Left colon (tissue), 2 donors: ENCODE measurements at places on chromosomes 6 and 20. TPM values are rescaled to one million over a fixed set of nuclear protein-coding genes. Genes with fewer than 3 reads are reported as not detected.

ZNF165 gene
- total RNA-seq = 5.8 TPM

MYLK2 gene
- total RNA-seq = not detected

POM121L2 gene
- total RNA-seq = 0.11 TPM

SLC2A10 gene
- 29.6 TPM for total RNA-seq

RAB32 gene
- total RNA-seq = 48.9 TPM

CLPSL2 gene
- not detected for total RNA-seq

XKR7 gene
- total RNA-seq = 0.06 TPM

FRMD1 gene
- 35.5 TPM for total RNA-seq

KHDC1 gene
- total RNA-seq = 1.0 TPM

IRF4 gene
- total RNA-seq = 11.0 TPM

SNX21 gene
- total RNA-seq = 14.4 TPM

KCNK16 gene
- not detected for total RNA-seq

DNA sequence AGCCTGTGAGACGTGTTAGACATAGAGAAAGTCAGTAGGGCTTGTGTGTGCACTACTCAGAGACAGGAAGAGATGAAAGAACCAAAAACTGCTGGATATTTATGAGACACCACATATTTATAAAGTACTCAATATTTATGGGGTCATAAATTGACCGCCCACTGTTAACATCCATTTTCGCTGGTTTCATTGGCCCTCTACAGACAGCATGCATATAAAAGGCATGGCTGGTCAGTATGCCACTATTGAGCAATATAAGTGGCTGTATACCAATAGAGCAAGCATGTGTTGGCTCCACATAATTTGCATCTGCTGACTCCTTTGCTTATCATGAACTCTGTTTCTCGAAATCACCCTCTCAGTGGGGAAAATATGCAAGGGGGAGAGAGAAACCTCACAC is 110.3 kb upstream of the BTN3A2 start:
- DNase-seq = no peak

DNA sequence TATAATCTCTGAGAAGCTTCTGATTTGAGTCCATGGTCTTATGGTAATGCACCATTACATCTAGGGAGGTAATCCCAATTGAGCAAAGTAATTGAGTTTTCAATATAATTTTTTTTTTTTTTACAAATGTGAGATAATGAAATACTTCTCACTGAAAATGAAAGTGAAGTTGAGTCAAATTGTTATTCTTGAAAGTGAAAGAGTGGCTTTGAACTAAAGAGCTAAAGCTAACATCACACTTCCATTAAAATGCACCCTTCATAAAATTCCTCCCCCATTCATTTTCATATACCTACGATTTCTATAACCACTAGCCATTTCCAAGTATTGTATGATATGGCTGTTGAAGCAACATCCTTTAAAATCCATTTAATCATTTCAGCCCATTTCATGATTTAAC is 149.1 kb upstream of the IMPG1 start:
- DNase-seq = no peak

DNA sequence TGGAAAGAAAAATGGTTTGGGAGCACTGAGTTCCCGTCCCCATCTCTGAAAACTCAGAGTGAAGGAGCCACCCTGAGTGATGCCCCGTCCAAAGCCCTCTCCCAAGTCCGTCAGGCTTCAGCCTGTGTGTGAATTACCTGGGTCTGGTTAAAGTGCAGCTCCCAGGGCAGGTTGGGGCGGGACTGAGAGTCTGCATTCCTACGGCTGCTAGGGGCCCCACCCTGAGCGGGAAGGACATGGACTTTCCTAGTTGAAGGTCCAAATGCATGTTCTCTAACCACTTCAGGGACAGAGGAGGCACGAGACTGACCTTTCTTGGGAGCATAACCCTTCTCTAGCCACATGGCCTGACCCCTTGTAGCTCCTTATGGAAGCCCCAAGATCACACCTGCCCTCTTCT is 97.2 kb downstream of the SYNDIG1 start:
- DNase-seq = no peak

- no peak for DNase-seq
Observed at GRCh38 chr6:118867181-118867580, 26.8 kb upstream of the ASF1A start.

- no peak for DNase-seq
Observed at GRCh38 chr6:108200631-108201030, 34.8 kb downstream of the NR2E1 start.

DNA sequence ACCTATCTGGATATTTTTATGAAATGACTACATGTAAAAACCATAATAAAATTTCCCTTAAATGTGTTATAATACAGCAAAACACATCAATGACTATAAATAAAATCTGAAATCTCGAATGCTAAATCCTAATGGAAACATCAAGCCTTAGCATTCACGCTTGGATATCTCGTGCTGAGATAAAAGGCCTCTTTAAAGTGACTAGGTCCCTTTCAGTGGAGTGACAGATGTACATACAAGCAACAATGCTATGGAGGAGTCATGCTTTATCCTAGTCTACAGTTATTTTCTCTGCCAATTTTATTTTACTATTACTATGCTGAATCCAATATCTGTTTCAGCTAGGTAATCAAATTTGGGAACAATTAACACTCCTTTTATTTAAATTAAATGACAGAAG is 72.4 kb downstream of the MAP3K7 start:
- DNase-seq = no peak

DNA sequence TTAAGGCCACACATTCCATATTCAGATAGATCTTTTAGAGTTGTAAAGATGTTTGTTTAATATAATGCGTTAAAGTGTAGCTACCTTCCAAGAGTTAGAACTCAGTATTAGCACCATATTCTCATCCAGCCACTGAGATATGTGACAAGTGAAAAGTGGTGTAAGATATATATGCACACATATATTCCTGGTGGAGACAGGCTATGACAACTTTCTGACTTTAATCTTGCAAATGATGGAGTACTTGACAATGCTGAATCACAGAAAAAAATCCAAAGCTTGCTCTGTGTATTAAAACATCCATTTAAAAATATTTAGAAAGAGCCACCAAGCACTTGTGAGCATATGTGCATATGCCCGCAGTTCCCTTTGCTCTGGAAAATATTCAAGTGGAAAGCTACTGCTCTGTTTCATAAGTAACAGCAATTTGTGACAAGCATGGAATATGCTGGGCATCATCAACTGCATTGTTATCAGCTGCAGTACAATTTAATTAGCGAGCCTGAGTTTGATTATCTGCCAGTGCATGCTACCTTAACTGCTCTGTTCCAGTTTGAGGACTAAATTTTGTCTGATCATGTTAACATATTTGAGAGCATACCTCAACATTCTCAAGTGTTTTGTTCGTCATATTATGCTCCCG is 64.8 kb downstream of the VIP start:
- no peak for DNase-seq

DNA sequence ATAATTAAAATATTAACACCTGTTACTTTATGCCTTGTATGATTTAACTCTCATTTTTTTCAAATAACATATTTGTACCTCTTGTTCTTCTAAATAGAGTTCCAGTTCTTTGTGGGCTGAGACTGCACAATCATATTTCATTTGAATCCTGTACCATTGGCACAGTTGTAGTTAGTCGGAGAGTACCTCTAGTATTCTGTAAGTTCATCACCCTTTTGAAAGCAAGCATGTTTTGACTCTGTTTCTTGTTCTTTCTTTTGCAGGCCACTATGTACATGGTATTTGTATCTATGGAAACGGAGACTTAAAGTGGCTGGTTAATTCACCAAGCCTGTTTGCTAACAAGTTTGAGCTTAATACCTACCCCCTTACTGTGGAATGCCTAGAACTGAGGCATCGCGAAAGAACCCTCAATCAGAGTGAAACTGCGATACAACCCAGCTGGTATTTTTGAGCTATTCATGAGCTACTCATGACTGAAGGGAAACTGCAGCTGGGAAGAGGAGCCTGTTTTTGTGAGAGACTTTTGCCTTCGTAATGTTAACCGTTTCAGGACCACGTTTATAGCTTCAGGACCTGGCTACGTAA is 68.2 kb downstream of the C6orf52 start:
- DNase-seq = no peak

- DNase-seq = no peak
Observed at GRCh38 chr6:16388488-16388887, 150.1 kb downstream of the GMPR start.

GRCh38 chr6:111439171-111439570 is 43.8 kb downstream of the REV3L start:
- DNase-seq = no peak

DNA sequence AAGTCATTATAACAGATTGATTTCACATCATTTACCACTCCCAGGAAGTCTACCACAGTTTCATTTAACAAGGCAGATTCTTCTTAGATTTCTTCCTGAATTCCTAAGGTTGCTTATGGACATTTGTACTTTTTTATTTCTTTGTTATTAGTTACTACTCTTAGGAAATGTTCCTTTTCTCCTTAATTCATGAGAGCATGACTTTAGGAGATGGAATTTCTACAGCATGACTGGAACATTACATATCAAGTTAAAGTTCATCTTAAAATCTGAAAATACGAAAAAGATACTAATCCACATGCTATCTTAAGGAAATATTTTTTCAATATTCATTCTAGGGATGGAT is 22.3 kb downstream of the CNKSR3 start:
- DNase-seq = no peak

DNA sequence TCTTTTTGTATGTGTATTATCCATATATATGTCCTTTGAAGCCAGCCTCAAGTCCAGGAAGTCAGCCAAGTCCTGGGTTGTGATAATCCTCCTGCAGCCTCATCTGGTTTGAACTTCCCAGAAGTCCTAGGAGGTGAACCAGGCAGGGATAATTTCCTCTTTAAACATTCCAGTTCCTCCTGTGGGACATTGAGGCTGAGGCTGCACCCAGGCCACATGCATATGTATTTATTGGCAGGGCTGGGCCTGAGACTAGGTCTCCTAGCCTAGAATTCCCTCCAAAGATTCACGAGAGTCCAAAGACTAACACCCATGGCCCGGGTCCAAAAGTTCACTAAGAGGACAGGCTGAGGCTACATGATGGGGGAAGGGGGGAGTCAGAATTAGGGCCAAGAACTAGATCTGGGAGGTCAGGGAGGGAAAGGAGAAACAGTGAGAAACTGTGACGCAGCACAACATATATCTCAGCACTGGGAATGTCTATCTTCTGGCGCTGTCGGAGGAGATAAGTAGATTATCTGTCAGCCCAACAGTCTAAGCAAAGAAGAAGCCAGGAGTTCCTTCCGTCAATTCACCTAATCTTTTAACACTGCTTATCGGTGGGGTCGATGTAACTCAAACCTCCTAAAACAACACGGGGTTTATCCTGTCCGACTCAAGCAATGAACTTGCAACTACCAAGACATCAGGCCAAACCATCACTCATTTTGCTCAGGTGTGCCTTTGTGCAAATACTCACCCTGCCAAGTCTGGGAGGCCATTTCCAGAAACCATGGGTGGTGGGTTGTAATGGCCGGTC is 43.3 kb downstream of the SNX5 start:
- DNase-seq = peak; percentile 91

- no peak for DNase-seq
Observed at GRCh38 chr20:19253316-19253715, 40.9 kb downstream of the SLC24A3 start.

DNA sequence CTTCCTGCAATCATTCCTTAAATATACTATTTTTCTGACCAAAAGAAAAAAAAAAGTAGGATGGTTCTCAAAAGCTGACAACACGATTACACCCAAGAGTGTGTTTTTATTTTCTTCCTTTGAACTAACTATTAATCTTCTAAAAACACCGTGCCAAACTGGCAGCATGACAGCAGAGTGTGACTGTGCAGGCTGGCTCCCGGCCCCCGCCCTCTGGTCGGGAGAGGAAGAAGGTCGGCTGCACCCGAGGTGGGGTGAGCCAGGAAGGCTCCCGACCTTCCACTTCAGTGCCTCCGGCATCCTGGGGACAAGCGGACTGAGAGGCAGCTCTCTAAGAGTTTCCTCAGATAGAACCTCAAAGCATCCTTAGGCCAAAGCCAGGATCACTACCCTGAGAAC is 29.2 kb downstream of the SLC22A23 start:
- peak; percentile 60 for DNase-seq

DNA sequence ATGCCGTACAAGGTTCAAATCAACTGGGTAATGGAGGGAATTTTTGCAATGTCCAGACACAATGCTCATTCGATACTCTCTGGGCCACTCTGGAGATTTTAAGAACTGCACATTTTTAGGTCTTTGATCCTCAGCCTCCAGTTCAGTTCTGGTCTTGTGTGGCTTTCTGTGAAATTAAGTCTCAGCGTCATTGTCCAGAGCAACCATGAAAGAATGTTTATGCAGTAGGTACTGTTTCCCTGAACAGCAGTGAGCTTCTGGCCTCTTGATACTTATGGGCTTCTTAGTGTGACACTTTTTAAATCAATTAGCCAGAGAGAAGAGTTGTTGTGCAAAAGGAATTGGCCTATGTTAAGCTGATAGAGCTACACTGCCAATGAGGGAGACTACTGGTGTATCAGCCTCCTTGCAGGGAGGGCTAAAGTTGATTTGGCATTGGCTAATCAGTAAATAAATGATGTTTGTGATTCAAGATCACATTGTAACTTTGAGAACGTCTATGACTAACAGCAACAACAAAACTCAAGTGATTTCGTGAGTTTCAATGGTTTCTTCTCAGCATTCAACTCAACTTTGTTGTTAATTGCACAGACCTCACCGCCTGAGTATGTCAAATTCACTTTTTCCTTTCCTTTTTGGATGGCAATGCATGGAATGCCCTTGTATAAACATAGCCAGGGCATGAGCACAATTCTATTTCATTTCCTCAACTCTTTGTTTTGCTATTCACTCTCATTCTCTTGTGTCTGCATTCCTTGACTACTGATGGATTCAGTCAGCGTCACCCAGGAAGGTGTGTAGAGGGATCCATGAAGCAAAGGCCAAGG is 85.1 kb downstream of the GJA1 start:
- DNase-seq = no peak

DNA sequence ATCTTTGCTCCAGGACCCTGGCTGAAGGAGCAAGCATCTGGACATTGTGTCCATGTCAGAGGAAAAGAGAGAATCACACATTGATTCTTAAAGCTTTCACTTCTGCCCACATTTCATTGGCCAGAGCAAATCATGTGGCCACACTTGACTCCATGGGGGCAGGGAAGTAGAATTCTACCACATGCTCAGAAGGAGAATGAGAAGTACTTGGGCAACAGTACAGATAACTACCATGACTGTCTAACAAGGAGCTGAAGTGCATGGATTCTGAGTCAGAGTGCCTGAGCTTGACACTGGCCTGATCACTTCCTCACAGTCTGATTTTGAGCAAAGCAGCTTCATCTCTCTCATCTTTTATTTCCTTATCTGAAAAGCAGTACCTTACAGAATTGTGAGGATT is 38.6 kb downstream of the GHRH start:
- DNase-seq = no peak

- no peak for DNase-seq
Observed at GRCh38 chr6:164085091-164086075, 670.9 kb downstream of the QKI start.

- DNase-seq = no peak
Observed at GRCh38 chr20:41407607-41408006, 41.0 kb upstream of the EMILIN3 start.
